DMS153 (cell line): ENCODE measurements at places on chromosomes 16 and 17.

- no peak for DNase-seq
Measured at GRCh38 chr16:88523309-88524161, 46.7 kb upstream of the ZC3H18 start.

GRCh38 chr16:3736116-3736515 is 18.8 kb upstream of the TRAP1 start:
- no peak for DNase-seq

DNA sequence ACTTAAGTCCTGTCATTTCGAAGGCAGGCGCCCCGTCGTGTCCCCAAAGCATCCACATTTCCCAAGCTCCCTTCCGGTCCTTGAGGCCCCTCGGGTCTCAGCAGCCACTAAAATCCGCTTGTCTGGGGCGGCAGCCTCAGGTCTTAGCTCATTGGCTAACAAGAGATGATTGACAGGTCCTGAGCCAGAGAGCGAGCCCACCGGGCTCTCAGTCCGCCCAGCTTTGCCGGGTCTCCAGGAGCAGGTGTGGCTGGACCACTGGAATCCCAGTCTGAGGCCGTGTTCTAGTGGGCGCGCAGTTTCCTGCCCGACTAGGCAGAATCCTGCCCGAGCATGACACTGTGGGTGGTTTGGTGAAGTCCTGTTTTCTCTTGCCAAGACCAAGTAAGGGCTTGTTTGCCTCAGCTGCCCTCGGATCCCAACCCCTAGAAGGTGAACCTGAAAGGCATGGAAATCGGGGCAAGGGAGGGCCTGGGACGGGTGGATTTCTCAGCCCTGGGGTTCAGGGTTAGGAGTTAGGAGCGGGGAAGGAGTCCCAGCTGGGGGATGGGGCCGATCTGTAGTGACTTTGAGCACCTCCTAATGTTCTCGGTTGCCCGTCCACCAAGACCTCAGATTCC is 42.8 kb downstream of the MRC2 start:
- DNase-seq: peak; percentile 82

- no peak for DNase-seq
Measured at GRCh38 chr16:84059946-84060901, 17.6 kb upstream of the SLC38A8 start.

GRCh38 chr17:10398352-10398751 is 23.4 kb downstream of the MYH8 start:
- no peak for DNase-seq

DNA sequence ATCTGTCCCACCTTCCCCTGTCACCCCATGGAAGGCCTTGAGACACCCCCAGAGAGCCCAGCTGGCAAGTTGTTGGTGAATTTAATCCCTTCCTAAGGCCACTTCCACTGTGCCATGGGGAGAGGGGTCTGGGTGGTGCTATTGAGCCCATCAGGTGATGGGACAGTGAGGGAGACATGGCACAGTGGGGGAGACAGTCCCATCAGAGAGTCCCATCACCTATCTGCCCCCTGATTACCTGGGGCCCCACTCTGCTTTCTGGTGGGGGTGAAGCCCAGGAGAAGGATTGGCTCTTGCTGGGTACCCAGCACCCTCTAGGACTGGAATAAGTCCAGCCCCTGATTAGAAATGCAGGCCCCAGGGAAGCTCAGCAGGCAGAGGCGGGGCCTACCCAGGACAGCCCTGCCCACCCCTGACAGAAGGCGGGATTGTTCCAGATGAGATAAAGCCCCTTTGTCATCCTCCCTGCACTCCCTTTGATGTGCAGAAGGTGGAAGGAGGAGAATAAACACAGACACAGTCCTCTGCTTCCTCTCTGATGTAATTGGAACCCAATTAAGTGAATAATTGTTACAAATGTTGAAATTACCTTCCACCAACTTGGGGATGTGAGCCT is 18.9 kb downstream of the TMEM132E start:
- no peak for DNase-seq

- DNase-seq: no peak
Measured at GRCh38 chr17:34059423-34060220, 195.5 kb upstream of the CCL2 start.

DNA sequence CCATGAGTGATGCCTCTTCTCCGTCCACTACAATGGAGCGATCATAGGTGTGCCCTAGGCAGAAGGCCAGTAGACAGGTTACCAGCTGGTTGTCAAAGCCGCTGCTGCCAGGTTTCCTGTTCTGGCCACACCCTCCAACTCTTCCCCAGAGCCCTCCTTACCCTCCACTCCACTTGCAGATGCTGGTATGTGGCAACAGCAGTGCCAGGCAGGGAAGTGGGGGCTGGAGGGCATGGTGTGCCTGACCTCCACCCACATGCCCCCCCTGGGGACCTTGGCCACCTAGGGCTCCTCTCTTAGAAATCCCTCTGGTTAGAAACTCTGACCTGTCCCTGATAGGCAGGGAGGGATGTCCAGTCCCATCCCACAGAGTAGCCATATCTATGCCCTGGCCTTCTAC is 1.5 kb downstream of the RRAD start:
- peak; percentile 50 for DNase-seq

DNA sequence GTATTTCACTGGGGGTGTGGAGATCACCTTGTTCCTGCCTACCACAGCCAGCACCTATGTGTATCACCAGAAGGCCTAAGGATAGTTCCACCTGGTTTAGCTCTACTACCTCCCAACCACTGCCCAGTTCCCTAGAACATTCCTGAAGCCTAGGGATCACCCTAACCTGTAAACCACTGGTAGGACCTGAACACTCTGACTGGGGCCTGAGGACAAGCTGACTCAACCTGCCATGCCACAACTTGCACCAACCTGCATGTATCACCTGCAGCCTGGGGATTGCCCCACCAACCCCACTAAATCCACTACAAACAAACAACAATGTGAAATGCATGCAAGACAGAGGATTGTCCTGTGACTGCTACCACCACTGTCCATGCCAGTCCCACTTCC is 128.1 kb downstream of the KIF2B start:
- DNase-seq: no peak

DNA sequence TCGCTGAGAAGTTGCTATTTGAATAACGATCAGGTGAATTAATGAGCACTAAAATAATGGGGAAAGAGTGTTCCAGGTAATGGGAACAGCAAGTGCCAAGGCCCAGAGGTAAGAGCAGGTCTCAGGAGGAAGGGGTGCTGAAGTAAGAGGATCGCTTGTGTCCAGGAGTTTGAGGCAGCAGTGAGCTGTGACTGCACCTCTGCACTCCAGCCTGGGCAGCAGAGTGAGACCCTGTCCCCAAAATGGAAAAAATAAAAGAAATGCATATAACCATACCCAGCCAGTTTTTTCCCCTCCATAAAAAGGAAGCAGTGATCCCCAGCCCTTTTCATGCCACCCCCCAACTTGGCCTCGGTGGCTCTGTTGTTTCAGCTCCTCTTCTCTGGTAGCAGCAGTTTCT is 16.8 kb upstream of the HAS3 start:
- no peak for DNase-seq

- DNase-seq: no peak
Measured at GRCh38 chr17:74362810-74363498, 1.3 kb upstream of the BTBD17 start.

GRCh38 chr17:50588391-50589049 is 28.0 kb downstream of the CACNA1G start:
- no peak for DNase-seq

DNA sequence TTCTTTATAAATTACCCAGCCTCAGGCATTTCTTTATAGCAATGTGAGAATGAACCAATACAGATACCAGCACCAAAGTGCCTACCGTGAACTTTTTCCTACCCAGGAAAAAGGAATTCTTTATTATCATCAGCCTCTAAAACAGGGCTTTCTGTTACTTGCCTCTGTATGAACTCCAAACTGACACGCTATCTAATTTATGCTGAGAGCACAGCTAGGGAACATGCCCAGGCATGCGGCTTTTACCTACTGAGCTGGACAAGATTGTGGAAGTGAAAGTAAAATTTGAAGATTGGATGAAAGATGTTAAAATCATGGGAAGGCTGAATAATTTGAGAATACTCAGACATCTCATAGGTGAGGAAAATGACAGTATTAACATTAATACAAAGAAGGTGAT is 24.4 kb upstream of the ADCY9 start:
- DNase-seq: no peak

GRCh38 chr16:81403601-81404391 is 40.8 kb upstream of the CMIP start:
- DNase-seq: peak; percentile 79

- no peak for DNase-seq
Measured at GRCh38 chr17:53628011-53628410, 194.7 kb upstream of the KIF2B start.

DNA sequence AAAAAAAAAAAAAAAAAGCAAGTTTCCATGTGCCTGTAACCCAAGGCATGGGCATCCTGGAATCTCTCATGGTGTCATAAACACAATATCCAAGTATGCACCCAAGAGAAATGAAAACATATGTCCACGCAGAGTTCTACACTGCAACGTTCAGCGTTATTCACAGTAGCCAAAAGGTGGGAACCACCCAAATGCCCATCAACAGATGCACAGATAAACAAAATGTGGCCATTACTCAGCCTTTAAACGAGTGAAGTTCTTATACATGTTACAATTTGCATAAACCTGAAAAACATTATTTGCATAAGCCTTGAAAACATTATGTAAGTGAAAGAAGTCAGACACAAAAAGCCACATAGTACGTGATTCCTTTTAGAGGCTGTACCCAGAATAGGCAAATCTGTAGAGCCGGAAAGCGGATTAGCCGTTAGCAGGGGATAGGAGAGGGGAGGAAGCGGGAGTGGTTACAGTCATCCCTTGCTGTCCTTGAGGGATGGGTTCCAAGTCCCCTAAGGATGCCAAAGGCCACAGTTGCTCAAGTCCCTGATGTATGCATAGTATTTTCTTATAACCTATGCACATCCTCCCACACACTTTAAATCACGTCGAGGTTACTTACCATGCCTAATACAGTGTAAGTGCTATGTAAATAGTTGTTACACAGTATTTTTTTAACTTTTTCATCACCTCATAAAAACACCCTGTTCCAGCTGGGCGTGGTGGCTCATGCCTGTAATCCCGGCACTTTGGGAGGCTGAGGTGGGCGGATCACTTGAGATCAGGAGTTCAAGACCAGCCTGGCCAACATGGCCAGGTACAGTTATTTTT is 47.3 kb upstream of the DNAH17 start:
- no peak for DNase-seq

GRCh38 chr17:32684087-32684958 is 192.6 kb downstream of the MYO1D start:
- DNase-seq: no peak

DNA sequence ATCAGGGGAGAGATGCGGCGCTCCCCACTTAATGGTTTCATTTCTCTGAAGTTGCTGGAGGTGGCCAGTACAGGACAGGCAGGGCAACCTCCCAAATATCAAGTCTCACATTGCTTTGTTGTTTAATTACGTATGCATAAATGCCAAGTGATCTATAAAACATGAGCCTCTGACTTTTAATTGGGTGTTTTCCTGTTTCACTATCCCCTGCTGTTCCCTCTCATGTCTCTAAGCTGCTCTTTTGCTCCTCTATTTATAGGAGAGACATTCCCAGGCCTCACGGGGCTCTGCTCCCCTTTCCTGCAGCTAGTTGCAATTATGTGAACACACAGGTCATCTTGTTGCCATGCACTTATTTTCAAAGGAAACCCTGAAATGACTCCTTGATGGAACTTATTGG is 1173.5 kb upstream of the GOT2 start:
- DNase-seq: no peak

DNA sequence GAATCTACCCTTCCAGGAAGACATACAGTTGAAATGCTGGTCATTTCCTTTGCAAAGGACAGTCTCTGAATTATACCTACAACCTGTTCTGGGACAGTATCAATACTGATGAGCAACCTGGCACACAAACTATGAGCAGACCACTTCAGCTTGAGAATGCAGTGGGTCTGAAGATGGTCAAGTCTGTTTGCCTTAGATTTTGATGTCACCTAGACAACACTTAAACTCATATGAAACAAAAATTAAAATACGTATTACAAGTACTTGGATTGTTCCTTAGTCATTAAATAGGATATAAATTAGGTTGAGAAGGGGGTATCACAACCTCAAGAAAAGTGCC is 3.5 kb downstream of the SRSF2 start:
- no peak for DNase-seq

DNA sequence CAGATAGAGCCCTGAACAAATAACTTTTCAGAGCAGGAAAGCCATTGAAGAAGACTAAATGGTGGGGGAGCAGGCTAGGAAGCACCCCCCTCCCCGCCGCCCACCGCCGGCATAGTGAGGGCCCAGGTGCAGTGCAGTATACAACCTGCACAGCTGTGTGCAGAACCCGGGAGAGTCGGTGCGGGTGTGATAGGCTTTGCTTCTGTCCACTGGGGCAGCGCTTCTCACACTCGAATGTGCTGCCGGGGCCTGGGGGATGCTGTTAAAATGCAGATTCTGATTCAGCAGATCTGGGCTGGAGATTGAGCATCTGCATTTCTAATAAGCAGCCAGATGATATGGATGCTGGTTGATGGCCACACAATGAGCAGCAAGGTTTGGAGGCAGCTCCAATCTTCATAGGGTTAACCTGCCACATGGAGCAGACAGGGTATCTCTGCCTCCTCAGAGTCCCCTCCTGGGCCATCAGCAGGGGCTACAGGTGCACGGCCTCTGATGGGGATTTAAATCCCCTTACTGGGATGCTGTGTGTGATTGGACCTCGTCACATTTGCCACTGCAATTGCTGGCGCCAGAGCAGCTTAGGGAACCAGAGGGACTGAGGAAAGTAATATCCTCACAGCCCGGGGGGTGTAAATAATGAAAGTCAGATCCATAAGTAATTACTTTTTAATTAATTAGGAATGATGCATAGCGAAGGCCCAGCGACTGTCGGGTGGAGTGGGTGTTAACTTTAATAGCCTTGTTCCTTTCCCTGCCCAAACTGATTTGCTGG is 172.0 kb upstream of the RPL38 start:
- DNase-seq: no peak

- DNase-seq: no peak
Measured at GRCh38 chr16:85936816-85937215, 37.9 kb downstream of the IRF8 start.

- DNase-seq: no peak
Measured at GRCh38 chr17:19485800-19486340, 47.8 kb upstream of the SLC47A1 start.

DNA sequence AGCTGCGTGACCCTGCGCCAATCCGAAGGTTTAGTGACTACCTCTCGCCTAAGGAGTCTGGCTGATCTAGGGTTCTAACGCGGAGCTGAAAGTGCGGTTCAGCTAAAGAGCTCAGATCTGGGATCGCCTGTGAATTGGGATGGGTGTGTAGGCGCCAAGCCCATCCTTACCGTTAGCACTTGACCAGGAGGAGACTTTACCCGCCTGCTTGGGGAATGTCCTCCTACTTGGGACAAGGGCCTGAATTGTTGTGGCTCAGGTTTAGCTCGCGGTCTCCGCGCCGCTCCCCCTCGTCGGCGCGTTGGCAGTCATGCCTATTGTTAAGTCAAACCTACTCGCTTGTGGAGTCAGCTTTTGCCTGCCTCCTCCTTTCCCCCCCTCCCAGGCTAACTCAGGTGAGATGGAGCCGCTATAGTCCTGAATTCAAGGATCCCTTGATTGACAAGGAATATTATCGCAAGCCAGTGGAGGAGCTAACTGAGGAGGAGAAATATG is 480 bp downstream of the MRPS7 start:
- DNase-seq: no peak
